ENCODE measurements at places on chromosomes 3 and 15.

DNA sequence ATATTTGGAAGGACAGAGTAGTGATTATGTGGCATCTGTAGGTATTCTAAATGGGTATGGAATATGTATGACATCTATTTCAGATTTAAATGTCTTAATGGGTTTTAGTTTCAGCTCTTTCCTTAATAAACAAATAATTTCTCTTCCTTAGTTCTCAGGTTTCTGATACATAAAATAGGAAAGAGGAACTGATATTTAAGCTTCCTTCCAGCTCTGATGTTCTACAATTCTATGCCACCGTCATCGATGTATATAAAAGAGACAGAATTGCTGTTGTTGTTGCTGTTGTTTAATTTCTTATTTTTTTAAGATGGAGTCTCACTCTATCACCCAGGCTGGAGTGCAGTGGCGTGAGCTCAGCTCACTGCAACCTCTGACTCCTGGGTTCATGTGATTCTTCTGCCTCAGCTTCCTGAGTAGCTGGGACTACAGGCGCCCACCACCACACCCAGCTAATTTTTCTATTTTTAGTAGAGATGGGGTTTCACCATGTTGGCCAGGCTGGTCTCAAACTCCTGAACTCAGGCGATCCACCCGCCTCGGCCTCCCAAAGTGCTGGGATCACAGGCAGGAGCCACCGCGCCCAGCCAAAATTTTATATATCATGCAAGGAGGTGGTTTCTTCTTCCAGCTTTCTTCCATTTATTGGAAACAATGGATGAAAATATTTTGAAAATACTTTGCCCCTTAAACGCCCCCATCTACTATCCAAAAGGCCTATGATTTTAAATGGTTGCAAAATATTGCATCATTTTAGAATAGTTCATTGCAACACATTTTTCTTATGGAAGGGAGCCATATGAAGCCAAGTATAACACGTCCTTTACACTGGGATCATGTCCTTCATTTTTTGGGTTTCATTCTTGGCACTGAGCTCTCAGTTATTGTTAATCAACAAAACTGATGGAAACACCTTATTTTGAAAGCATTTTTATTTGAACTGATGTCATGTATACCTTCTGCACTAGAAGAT, 13.9 kb upstream of the C15orf61 start:
- DNase-seq: no peak

DNA sequence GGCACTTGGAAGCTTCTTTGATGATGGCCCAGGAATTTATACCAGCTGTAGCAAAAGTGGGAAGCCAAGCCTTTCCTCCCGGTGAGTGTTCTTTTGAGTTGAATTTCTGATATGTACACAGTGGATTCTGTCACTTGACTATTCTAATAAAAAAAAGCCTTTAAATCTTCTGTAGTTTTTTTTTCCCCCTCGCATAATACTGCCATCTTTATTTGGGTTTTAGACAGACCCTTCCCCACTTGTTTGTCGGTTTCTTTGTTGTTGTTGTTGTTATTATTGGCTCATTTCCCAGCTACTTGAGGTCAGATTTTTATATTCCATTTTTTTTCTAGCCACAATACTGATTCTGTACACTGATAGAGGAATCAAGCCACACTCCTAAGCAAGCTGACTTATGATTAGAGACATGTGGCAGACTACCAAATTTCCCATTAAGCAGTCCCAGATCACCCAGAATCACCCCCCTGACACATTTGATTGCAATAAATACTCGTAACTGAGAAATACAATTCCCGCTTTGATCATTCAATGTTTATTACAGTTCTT, 122.4 kb upstream of the IL12A start:
- DNase-seq: no peak

DNA sequence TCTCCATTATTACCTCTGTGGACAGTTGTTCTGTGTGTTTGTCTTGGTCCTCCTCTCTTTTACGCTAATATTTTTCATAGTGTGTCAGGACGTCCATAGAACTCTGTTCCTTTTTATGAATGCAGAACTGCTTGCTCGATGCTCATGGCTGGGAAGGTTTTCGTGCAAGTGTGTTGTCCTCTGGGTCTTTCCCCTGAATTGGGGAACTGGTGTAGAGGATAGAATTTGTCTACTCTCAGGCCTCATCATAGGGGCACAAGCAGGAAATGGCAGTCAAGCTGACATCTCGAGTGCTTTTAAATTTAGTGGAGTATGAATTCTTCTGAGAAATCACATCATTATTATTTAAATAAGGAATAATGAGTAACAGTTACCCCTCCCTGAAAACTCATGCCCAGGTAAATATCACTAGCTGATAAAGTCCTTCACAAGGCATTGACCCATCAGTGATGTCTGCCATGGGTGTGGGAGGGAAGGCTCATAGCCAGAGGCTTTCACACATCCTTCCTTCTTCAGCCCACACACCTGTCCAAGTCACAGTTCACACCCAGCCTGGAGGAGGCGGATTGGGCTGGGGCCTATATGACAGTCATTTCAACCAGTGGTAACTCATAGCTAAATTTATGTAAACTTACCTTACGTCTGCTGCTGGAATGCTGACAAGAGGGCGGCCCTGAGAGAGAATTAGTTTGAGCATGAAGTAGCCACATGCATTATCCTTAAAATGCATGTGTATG, 226.1 kb downstream of the PLCL2 start:
- DNase-seq: no peak

DNA sequence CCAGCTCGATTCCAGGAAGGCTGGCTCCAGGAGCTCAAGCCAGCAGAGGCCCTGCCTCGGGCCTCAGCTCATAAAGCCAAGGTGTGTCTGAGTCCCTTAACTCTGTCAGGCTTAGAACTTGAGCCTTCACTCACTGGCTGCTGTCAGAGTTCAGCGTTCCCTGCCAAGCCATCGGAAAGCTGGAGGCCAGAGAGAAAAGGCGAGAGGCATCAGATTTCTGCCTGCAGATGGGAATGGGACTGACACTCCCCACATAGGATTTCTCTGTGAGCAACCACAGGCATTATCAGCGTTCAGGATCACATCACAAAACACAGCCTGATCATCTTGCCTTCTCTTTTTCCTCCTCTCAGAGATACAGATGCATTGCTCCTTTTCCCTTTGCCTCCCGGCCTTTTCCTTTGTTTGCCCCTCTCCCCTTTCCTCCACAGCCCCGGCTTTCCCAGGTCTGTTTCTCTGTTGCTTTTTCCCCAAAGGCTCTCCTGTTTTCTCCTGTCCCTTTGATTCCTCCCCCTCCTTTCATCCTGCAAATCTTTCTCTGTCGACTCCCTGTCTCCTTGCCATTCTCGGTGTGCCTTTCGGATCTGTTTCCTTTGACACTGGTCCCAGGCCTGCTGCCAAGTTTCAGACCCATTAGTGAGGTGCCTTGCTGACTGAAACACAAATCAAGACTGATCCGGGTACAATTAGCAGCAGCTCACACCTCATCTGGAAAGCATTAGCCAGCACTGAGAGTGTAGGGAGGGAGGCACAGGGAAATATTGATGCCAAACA, 44.5 kb upstream of the BOC start:
- DNase-seq: peak; percentile 65

DNA sequence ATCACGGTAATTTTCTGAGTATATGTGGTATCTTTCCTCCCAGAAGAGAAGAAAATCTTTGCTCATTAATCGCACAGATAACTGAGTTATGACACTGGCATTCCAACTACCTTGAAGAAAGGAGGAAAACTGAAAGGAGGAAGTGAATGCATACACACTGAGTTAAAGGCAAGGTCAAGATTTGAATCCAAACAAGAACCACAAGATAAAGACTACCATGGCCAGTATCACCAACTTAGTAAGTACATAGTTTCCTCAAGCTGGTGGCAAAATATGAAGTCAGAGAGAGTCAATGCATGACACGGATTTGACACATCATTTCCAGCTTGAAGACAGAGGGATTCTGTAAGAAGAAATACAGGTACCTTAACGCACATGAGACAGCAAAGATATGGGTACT, 287.5 kb downstream of the ULK4 start:
- no peak for DNase-seq
